ENCODE measurements at places on chromosomes 3 and 15.

DNA sequence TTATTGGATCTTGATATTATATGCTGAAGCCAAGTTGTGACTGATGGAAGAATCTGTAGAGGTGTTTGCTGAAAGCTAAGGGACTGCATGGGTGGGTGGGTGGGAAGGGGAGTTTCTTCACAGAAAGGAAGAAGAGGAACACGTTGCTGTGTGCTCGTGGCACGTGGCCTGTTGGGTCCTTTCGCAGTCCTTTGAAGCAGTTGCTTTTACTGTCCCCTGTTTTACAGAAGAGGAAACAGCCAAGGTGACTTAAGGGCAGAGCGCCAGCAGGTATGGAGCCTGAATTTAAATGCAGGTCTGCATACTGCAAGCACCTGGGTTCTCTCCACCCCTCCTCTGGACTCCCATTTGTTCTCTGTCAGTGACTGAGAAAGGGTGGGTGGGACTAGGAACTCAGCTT is 59.4 kb upstream of the PRR23C start:
- no peak for ATAC-seq

GRCh38 chr3:87828046-87828445 is 230.8 kb downstream of the CGGBP1 start:
- no peak for ATAC-seq

DNA sequence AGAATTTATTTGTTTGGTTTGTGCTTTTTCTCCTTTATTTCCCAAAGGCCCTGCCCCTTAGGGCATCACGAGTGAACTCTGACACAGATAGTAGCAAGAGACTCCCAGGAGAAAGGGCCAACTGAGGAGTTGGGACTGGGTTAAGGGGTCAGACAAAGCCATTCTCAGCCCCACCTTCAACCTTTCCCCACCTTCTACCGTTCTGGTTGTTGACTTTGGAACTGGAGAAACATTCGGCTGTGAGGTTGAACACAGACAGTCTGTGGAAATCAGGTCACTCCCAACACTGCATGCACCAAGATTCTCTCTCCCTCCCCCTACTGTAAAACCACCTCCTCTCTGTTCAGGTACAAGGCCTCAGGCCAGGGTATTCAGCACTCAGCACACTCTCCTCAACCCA is 3.9 kb upstream of the BDH1 start:
- no peak for ATAC-seq

- no peak for ATAC-seq
Measured at GRCh38 chr3:149151843-149152242, 22.4 kb downstream of the HPS3 start.

- no peak for ATAC-seq
Measured at GRCh38 chr3:162278834-162279233, 782.2 kb downstream of the OTOL1 start.

GRCh38 chr15:55241891-55242290 is 45.1 kb upstream of the RSL24D1 start:
- peak; percentile 50 for ATAC-seq

GRCh38 chr3:178930116-178930515 is 141.5 kb downstream of the ZMAT3 start:
- ATAC-seq: no peak

- no peak for ATAC-seq
Measured at GRCh38 chr15:25641762-25642161, 202.9 kb upstream of the UBE3A start.

- peak; percentile 88 for ATAC-seq
Measured at GRCh38 chr15:66862940-66863335, 160.9 kb downstream of the SMAD6 start.

DNA sequence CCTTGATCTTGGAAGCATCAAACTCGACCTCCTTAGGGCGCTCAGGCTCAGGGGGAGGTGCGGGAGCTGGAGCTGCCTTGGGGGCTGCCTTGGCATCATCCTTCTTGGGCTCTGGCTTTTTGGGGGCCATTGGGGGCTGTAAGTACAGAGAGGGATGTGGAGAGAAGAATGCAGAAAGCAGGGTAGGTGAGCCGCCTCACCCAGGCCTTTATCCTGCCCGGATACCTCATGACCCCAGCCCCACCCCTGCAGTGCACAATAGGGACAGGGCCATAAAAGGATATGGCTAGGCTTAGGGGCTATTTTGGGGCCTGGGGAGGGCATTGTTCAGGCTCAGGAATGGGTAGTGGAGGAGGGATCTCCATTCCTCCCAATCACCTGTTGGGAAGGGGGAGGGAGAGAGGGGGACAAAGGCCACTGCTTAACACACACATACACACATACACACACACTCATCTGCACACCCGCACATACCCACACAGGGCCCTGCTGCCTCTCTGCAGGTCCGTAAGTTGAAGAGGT is at the start of gene MYL3:
Gene MYL3 (minus strand): TSS at position 184 of the 522 bp plus-strand sequence. CDS start 54 bp downstream, at position 130.
- ATAC-seq: no peak

- ATAC-seq: peak; percentile 78
Measured at GRCh38 chr3:14216257-14217048, 37.8 kb downstream of the LSM3 start.

- ATAC-seq: no peak
Measured at GRCh38 chr3:163684651-163685050, 1393.6 kb downstream of the SI start.
